ENCODE measurements at places on chromosomes 6 and 20.

GRCh38 chr6:150028799-150029198 is 3.5 kb upstream of the RAET1L start:
- no peak for DNase-seq

DNA sequence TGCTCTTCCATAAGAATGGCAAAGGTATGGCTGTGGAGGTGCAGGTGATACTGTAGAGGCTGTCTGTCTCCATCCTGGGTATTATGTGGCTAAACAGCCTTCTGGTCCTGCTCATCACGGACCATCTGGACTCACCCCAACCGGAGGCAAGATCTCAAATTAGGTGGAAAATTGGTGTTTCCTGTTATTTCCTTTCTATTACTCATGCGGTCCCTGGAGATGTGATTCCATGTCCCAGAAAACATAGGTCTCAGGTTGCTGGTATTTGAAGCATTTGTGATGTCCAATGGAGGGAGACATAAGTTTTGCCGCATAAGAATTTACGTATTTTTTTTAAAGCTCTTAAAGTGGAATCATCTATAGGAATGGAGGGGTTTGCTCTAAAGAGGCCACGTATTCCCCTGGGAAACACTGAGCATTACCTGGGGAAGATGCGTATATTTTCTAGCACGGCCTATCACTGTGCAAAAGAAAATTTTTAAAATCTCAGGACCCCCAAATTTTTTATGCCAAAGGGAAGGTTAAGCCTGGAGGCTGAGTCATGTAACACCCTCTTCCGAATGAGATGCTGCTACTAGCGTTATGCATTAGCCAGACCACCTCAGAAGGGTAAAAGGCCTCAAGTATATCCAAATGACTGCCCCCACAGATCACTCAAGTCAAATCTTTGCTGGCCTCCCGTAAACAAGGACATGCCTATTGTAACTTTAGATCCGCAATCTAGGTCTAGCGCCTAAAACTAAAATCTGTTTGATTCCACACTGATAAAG is 22.4 kb upstream of the PBOV1 start:
- no peak for DNase-seq

- DNase-seq = no peak
Measured at GRCh38 chr20:51137461-51137860, 114.6 kb upstream of the KCNG1 start.

GRCh38 chr6:55666606-55667225 is 87.7 kb upstream of the HMGCLL1 start:
- no peak for DNase-seq

DNA sequence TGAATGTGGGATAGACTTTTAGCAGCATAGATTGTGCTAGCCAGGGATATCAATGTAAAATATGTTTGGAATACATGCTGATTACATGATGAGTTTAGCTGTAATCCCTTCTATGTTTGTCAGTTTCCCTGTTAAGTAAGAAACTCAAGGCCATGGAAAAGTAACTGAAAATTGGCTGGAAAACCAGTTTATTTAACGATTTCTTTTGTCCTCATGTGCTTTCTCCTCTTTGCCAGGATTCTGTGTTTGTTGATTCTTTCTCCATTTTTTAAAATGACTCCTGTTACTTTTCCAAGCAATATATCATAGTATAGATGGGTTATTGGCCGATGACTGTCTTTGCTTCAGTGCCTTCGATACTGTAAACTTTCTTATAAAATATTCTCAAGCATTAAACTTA is 87.5 kb downstream of the SAMD5 start:
- no peak for DNase-seq
